NCI-H1930 (cell line): ENCODE measurements at places on chromosomes 6 and 20.

DNA sequence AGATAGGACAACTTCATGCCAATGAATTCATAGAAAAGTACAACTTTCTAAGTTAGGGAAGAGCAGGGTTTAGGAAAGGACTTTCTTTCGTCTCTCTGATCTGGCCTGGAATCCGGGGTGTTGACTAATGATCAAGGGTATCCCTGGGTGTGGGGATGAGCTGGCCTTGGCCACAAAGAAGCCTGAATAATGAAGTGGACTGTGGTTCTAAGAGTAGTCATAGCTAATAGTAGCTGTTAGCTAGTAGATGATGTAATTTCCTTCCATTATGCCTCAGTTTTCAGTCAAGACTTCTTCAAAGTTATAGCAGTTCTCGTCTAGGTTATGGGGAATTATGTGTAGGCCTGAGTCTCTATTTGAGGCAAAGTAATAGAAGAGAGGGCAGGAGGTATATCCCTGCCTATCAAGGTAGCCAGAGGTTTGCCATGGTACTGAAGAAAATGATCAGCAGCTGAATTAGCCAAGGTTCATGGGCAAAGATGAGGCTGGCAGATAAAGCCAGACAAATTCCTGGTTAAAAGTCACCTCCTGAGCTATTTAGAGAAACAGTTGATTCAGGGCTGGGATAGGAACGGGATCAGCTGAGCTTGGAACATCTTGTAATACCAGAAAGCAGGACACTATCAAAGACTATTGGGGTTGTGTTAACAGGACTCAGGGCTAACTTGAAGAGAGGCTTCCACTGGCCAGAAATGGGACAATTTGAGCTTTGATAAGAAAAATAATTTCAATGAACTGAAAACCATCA, 18.7 kb upstream of the TRPC4AP start:
- no peak for DNase-seq

DNA sequence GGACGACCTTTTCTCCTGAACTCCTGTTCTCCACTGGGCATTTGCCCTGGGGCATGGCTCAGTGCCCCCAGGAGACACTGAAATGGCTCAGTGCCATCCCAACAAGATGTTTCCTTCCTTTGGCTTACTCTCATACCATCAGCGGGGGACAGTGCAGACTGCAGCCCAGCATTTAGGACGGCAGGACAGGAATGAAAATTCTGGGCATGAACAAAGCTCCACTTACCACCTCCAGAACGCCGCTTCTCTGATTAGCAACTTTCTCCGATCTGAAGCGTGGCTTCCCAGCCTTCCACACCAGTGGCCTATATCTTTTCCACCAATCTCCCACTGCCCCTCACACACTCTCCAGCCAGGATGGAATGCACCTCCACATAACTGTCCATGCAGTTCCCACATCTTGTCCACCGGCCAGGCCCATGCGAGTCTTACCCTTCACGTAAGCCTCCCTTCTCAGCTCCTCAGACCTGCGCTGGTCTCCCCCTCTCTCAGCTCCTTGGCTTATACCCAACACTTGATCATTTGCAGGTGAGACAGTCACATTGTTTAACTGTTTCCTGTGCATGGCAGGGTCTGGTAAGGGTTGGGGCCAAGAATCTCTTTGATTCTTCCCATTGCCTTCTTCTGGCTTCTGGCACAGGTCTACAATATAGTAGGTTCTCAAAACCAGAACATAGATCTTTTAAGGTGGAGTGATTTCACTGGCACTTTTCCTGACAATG, 114.5 kb downstream of the FYN start:
- no peak for DNase-seq

- no peak for DNase-seq
Observed at GRCh38 chr20:55271371-55271770, 733.9 kb downstream of the CBLN4 start.

- no peak for DNase-seq
Observed at GRCh38 chr20:50323777-50324775, 133.4 kb downstream of the CEBPB start.

DNA sequence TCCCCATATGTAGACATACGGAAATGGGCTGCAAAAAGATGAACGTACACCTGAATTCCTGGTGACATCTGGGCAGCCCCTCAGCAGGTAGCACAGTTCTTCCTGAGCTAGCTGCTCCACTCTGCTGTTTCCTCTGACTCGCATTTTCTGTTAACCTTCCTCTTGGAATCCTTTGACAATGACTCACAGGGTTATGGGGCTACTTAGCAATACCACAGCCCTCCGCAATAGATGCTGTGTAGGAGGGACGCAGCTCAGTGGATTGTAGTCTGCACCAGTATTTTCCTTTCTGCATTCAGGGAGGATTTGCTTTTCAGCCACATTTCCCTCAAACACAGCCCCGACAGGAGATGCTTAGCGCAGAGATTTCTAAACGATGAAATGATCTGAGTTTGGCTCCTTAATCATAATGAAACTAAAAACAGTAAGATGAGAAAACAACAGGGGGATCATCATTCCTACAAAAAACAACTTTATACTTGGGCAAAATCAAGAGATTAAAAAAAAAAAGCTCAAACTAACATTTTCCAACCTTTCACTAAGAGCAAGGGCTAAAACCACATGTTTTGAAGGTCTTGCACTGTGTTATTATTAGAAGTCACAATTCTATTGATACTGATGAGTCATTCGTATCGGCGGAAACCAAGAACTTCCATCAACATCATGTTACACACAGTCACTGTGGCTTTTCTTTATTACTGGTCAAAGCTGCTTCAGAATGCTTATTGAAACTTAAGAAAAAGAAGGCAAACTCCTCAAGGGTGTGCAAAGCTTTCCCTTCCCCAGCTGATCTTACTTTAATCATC, 12.2 kb downstream of the BACH2 start:
- DNase-seq = no peak

- no peak for DNase-seq
Observed at GRCh38 chr6:119132261-119132981, 54.0 kb upstream of the FAM184A start.
